ENCODE measurements at places on chromosomes 16 and 17.
A peak's percentile ranks its signal among the peaks of the same experiment; 100 is the strongest.

DNA sequence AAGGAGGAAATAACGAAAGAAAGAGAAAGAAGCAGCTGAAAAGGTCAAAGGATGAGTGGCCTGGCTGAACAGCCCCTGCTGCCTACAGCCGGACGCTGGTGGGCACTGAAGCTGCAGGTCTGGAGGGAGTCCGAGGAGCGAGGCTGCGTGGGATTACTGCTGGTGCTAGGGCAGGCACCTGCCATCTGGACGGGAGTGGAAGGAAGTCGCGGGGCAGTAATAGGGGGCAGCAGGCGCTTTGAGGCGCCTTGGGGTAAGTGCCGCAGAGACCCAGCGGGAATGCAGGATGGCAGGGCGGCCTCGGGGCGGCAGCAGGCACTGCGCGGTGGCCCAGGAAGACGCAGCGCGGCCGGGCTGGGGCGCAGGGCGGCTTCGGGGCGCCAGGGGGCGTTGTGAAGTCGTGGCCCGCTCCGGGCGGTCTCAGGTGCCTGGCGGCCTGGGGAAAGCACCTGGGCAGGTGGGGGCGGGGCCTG is 303 bp upstream of the SCNN1G start:
- peak; percentile 68 for DNase-seq

- DNase-seq: no peak
Measured at GRCh38 chr17:18380471-18381157, 3.0 kb downstream of the EVPLL start.

DNA sequence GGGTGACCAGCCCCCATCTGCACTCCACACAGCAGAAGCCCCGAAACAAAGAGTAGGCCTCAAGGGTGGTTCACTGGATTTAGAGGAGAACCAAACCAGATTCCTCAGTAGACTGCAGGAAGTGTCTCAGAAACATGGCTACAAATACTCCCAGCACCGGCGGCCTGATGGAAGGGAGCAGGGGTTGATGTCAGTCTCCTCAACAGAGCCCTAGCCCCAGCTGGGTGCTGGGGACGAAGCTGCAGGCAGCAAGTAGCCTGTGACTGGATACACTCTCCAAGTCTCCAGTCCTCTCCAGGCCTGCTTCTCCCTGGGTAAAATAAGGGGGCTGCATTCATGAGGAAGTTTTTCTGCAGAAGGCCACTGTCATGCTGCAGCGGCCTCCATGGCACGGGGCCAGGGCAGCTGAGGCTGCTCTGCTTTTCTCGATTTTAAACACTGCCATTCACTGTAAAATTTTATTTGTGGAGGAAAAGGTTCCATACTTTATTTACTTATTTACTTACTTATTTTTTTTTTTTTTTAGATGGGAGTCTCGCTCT is 36.7 kb upstream of the SREBF1 start:
- no peak for DNase-seq

GRCh38 chr16:4414187-4414917 is 2.0 kb downstream of the CORO7 start:
- no peak for DNase-seq

DNA sequence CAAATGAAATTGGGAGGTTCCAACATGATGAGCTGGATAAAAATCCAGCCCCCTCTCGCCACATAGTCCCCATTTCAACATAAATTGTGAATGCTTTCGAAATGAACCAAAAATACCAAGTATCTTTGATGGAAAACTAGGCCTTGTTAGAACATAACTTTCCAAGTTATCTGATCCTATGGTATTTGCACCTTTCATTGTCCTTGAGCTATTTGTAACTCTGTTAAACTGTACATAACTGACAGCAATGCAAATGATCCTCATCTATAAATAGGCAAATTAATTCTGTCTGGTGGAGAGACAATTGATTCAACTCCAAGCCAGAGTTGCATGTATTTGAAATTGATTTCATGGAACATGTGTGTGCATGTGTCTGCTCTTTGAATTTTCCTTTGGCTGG is 18.2 kb downstream of the CMTM4 start:
- DNase-seq: no peak

GRCh38 chr16:57807968-57808528 is 5.8 kb upstream of the KIFC3 start:
- DNase-seq: peak; percentile 95

DNA sequence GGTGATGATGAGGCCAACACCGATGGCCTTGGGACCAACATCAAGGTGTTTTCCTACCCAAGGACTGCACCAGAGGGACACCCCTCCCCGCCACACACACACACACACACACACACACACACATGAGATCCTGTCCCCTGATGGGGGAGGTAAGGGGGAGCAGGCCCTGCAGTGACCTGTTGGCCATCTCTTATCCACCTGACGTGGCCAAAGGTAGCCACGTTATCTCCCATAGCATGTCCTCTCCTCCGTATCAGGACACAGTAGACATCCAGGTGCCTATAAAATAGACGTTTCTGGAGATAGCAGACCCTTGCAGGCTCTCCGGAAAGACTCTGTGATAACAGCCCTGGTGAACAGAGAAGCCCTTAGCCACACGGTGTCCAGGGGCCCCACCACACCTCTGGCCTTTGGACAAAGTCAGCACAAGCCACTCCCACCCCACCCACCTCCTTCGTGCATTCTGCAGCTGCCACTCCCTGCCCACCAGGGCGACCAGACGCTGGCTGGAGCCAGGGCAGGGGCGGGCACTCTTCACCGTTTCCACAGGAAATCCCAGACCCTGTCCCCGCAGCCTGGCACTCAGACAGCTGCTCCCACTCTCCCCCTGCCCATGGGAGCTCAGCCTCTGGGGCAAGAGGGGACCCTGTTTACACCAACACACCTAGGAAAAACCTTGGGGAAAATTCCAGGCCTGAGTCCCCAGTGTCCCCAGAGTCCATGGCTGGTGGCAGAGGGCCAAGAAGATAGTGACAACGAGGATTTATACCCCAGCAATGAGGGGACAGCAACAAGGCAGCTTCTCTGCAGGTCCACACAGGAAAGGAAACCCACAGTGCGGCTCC is 15.4 kb upstream of the ENPP7 start:
- no peak for DNase-seq

DNA sequence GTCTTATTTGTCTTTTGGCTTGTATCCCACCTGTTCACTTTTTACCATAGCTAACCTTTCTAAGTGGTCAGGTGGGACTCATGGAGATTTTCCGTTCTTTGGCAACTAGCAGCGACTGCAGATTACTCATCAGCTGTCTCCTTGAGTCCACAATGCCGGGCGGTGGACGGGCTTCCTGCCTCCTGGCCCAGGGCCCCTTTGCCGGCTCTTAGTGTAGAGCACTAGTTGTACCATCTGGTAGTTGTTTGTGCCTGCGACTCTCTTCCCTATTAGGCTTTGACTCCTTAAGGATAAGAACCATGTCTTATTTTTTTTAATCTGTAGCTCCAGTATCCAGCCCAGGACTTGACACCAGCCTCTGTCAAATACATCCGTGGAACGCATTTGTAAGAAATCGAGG is 399.9 kb downstream of the WWOX start:
- no peak for DNase-seq

GRCh38 chr16:57802341-57803133 is at the start of gene KIFC3:
Gene KIFC3, minus strand, starts transcription at chr16:57802491. Its CDS starts 4,248 bp downstream, at chr16:57798243.
- DNase-seq: peak; percentile 83

GRCh38 chr16:85210423-85211169 is 98.3 kb upstream of the CIBAR2 start:
- no peak for DNase-seq

Data from suppressor macrophage treated with lipopolysaccharide for 1 hour (primary cell).